SJCRH30 (cell line): ENCODE measurements at places on chromosomes 16 and 17.

DNA sequence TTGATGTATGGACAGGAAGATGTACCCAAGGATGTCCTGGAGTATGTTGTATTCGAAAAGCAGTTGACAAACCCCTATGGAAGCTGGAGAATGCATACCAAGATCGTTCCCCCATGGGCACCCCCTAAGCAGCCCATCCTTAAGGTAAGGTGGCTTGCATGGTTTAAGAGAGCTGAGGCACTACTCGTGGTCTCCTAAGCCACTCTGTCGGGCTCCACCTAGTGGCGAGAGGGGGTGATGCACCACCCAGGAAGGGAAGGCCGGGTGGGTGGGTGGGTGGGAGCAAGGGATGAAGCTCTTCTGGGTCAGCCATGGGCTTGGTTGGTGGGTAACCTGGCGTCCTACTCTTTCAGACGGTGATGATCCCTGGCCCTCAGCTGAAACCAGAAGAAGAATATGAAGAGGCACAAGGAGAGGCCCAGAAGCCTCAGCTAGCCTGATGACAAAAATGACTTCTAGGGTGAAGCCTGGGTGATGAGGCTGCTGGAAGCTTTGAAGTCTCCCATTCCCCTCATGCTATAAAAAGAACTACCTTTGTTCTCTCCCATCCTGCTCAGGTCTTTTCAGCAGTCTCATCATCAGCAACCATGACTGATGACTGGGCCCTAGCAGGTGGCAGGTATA, 21.5 kb downstream of the GPR179 start:
- no peaks in the 10 kb centered on the region for H3K27me3 ChIP-seq
- H3K4me3 ChIP-seq = no peak overlapping the region
- DNase-seq = peak; percentile 62
- H3K36me3 ChIP-seq = peaks cover 12% of the 10 kb centered on the region
- no peaks in the 10 kb centered on the region for H3K4me1 ChIP-seq
- no peak overlapping the region for H3K27ac ChIP-seq

DNA sequence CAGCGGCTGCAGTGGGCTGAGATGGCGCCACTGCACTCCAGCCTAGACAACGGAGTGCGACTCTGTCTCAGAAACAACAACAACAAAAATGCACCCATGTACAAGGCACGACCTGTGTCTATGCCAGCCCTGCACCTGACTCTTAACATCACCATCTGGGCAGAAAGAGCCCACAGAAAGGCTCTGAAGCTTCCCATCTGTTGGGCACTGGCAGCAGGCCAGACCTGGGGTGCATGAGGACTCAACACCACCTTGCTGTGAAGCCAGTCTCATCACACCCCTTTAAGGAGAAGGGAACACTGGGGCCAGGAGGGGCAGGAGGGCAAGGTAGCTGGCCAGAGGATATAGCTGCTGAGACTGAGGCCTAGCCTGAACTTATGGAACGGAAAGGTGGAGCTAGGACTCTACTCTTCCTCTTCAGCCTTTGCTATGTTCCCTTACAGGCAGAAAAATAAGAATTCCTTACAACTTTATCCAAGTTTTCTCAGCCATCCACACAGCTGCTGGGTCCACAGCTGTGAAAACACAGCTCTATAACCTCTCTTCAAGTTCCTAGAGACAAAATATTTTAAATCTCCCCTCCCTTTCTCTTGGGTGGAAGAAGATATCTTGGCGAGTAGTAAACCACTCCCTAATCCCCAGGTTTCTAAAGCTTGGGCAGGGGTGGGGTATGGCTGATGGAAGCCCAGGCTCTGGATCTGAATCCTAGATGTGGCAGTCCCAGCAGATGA, 2.8 kb downstream of the ELOB start:
- no peak overlapping the region for H3K4me3 ChIP-seq
- H3K4me1 ChIP-seq = peaks cover 8% of the 10 kb centered on the region; the same call in 1 of the 2 replicates
- peak; percentile 26 for DNase-seq
- peaks cover 38% of the 10 kb centered on the region for H3K36me3 ChIP-seq
- no peaks in the 10 kb centered on the region for H3K27me3 ChIP-seq

DNA sequence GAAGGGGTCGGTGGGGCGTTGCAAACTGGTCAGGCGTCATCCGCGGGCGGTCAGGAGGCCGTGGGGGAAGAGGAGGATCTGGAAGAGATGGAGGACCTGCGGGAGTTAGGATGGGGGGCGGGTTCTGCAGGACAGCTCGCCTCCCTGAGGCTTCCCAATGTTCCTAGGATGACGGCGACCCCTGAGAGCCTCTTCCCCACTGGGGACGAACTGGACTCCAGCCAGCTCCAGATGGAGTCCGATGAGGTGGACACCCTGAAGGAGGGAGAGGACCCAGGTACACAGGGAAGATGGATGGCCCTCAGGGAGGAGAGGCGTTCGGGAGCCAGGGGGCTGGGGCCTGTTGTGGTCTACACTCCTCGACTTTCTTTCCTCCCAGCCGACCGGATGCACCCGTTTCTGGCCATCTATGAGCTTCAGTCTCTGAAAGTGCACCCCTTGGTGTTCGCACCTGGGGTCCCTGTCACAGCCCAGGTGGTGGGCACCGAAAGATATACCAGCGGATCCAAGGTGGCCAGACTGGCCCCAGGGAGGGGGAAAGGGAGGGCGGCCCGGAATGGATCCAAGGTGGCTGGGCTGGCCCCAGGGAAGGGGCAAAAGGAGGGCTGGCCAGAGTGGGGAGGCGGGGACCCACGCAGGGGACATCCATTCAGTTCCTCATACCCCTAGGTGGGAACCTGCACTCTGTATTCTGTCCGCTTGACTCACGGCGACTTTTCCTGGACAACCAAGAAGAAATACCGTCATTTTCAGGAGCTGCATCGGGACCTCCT, 839 bp downstream of the PLD2 start:
- no peak for DNase-seq
- H3K36me3 ChIP-seq = no peaks in the 10 kb centered on the region
- peak overlapping the region; percentile 89 for H3K4me3 ChIP-seq
- no peaks in the 10 kb centered on the region for H3K4me1 ChIP-seq
- no peak overlapping the region for H3K27ac ChIP-seq
- H3K27me3 ChIP-seq = no peaks in the 10 kb centered on the region

DNA sequence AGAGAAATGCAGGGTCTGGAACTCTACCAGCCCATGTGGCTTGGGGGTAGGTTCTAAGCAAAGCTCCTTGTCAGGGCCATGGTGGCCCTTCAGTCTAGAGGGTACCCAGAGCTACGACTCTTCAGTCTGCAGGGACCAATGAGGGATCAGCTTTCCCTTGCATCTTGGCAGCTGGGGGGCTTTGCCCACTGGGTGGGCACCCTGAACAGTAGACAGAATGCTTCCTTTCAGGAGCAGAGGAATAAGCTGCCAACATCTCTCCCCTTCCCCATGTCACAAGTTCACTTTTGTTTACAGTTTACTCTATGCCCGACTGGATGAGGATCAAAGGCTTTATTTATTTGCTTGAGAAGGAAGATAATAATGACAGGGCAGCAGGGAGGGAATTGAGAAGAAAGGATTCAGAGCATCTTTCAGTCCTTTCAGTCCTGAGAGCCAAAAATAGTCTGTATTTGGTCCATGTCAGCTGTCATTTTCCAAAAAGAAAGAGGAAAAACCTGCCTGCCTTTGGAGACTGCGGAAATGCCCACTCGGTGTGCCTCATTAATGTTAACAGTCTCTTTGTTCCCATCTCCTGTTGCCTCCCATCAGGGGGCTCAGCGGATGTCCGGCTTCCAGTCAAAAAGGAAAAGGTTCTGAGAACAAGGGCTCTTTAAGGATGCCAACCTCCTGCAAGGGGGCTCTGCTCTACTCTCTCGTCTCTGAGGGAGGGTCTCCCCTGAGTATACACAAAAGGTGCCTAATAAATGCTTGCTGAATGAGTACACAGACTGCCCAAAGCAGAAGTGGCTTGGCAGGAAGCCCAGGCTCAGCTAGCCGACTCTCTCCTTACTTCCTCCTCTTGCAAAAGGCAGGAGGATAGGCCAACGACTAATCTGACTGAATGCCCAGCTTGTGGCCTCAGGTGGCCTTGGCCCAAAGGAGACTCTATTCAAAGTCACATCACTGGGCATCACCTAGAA, 17.1 kb downstream of the TRAF4 start:
- no peak overlapping the region for H3K4me3 ChIP-seq
- no peak overlapping the region for H3K27ac ChIP-seq
- DNase-seq = no peak
- H3K27me3 ChIP-seq = no peaks in the 10 kb centered on the region
- no peaks in the 10 kb centered on the region; the same call in 1 of the 2 replicates for H3K4me1 ChIP-seq
- peaks cover 31% of the 10 kb centered on the region for H3K36me3 ChIP-seq

GRCh38 chr17:2689411-2690164, 22.0 kb downstream of the CLUH start:
- no peaks in the 10 kb centered on the region for H3K27me3 ChIP-seq
- no peaks in the 10 kb centered on the region for H3K4me1 ChIP-seq
- H3K27ac ChIP-seq = no peak overlapping the region
- no peaks in the 10 kb centered on the region for H3K36me3 ChIP-seq
- no peak for DNase-seq

- no peak overlapping the region for H3K27ac ChIP-seq
- H3K36me3 ChIP-seq = no peaks in the 10 kb centered on the region
- no peak for DNase-seq
- H3K27me3 ChIP-seq = no peaks in the 10 kb centered on the region
- H3K4me1 ChIP-seq = peaks cover 8% of the 10 kb centered on the region
These were observed 18.7 kb downstream of the TNS4 start for GRCh38 chr17:40482722-40483121.

DNA sequence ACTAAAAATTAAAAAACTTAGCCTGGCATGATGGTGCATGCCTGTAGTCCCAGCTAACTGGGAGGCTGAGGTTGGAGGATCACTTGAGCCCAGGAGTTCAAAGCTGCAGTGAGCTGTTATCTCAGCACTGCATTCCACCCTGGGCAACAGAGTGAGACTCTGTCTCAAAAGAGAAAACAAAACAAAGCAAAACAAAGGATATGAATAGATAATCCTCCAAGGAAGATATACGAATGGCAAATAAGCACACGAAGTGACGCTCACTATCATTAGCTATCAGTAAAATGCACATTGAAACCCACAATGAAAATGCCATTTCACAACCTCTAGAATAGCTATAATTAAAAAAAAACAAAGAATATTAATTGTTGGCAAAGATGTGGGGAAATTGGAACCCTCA, 386.2 kb upstream of the CCL2 start:
- H3K36me3 ChIP-seq = no peaks in the 10 kb centered on the region
- DNase-seq = no peak
- H3K27me3 ChIP-seq = peaks cover 13% of the 10 kb centered on the region
- H3K4me3 ChIP-seq = no peak overlapping the region
- no peaks in the 10 kb centered on the region for H3K4me1 ChIP-seq
- no peak overlapping the region for H3K27ac ChIP-seq

GRCh38 chr17:65626451-65626850, 65.0 kb upstream of the AXIN2 start:
- H3K4me1 ChIP-seq = peaks cover 14% of the 10 kb centered on the region
- no peak overlapping the region for H3K27ac ChIP-seq
- H3K36me3 ChIP-seq = 0 out of 2 replicates have a peak, but pooled peaks cover 2% of the 10 kb centered on the region
- no peak for DNase-seq
- H3K27me3 ChIP-seq = no peaks in the 10 kb centered on the region

GRCh38 chr17:879546-880442, 97.6 kb downstream of the MRM3 start:
- H3K36me3 ChIP-seq = no peaks in the 10 kb centered on the region
- no peak overlapping the region for H3K4me3 ChIP-seq
- no peaks in the 10 kb centered on the region for H3K27me3 ChIP-seq
- no peak for DNase-seq
- H3K4me1 ChIP-seq = peaks cover 19% of the 10 kb centered on the region
- H3K27ac ChIP-seq = no peak overlapping the region

- no peak overlapping the region for H3K27ac ChIP-seq
- H3K27me3 ChIP-seq = no peaks in the 10 kb centered on the region
- no peaks in the 10 kb centered on the region for H3K36me3 ChIP-seq
- peaks cover 4% of the 10 kb centered on the region; the same call in 1 of the 2 replicates for H3K4me1 ChIP-seq
- no peak overlapping the region for H3K4me3 ChIP-seq
These were observed 52.1 kb upstream of the SMIM36 start for GRCh38 chr17:55563363-55563762.

GRCh38 chr16:88578446-88579313, 8.5 kb downstream of the ZC3H18 start:
- no peaks in the 10 kb centered on the region for H3K27me3 ChIP-seq
- peaks cover 2% of the 10 kb centered on the region; the same call in 1 of the 2 replicates for H3K36me3 ChIP-seq
- H3K27ac ChIP-seq = no peak overlapping the region
- no peak for DNase-seq

- H3K4me1 ChIP-seq = peaks cover 10% of the 10 kb centered on the region; the same call in 1 of the 2 replicates
- H3K27me3 ChIP-seq = no peaks in the 10 kb centered on the region
These were observed 15.4 kb downstream of the G6PC3 start for GRCh38 chr17:44085908-44086307.

DNA sequence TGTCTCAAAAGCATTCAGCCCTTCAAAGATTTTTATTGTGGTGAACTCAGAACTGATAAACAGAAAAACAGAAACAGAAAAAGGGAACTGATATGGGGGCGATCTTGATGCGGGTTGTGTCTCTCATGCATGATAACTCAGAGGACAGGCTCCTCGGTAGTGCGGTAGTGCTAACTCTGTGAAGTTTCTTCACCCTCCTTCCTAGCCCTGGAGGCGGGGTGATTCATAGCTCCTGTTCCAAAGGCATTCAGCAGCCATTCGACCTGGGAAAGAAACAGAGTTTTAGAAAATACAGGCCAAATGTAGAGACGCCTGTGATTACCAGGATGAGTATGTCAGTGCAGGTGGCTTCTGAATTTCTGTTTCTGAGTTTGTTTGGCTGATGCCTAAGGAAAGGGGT, 5.5 kb upstream of the MAF start:
- H3K4me3 ChIP-seq = no peak overlapping the region
- H3K4me1 ChIP-seq = 0 out of 2 replicates have a peak, but pooled peaks cover 6% of the 10 kb centered on the region
- H3K36me3 ChIP-seq = no peaks in the 10 kb centered on the region
- H3K27ac ChIP-seq = no peak overlapping the region
- DNase-seq = no peak

DNA sequence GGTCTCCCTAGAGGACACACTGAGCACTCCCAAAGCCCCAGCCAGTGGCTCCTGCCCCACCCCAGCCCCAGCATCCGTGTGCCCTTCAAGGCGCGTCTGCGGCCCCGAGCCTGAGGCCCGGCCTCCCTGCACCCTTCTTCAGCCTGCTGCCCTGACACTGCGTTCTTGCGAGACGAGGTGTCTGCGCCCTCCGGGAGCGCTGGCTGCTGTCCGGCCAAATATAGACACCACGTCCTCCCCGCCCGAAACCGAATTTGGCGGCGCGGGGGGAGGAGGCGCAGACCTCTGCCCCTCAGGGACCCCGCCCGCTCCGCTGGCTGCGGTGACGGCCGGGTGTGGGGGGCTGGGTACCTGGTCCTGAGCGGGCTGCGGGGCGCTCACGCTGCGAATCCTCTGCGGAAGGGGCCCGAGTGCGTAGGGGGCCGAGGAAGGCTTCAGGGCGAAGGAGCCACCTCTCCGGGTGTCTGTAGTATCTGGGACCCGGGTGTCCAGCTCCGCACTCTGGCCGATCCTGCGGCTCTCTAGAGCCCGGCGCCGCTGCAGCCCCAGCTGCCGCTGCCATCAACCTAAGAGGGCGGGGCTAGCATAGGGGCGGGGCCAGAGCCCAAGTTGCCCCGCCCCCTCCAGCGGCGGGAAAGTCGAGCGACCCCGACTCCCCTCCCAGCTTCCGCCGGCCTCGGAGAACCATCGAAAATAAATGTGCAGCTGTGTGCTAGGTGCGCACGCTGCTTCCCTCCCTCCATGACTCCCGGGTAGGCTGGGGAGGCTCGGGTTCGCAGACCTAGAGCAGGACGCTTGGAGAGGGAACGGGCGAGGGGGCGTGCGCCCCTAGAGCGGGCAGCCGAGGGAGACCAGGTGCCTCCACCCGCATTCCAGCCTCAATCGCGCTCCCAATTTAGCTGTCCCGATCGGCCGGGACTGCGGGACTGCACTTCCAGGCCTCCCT, at the start of gene CORO6:
Gene CORO6, minus strand, starts transcription at position 576 of the 946 bp plus-strand sequence. CDS start 1,491 bp downstream, outside the sequence.
- H3K27ac ChIP-seq = peak within 1 kb of the TSS; percentile 76
- H3K4me3 ChIP-seq = peak within 1 kb of the TSS; percentile 84
- DNase-seq = peak; percentile 83
- no peaks in the 10 kb centered on the region for H3K27me3 ChIP-seq
- no peaks in the 10 kb centered on the region; the same call in 1 of the 2 replicates for H3K36me3 ChIP-seq

GRCh38 chr17:55168958-55169687, 95.6 kb upstream of the HLF start:
- H3K4me1 ChIP-seq = peaks cover 6% of the 10 kb centered on the region
- no peak for DNase-seq
- H3K4me3 ChIP-seq = no peak overlapping the region
- no peak overlapping the region for H3K27ac ChIP-seq
